ENCODE measurements at places on chromosomes 12 and 14.
A peak's percentile ranks its signal among the peaks of the same experiment; 100 is the strongest.

GRCh38 chr14:97315790-97316189 is 518.6 kb downstream of the VRK1 start:
- DNase-seq = no peak

- DNase-seq = peak; percentile 60
Measured at GRCh38 chr14:54686219-54686870, 119.4 kb downstream of the SAMD4A start.

DNA sequence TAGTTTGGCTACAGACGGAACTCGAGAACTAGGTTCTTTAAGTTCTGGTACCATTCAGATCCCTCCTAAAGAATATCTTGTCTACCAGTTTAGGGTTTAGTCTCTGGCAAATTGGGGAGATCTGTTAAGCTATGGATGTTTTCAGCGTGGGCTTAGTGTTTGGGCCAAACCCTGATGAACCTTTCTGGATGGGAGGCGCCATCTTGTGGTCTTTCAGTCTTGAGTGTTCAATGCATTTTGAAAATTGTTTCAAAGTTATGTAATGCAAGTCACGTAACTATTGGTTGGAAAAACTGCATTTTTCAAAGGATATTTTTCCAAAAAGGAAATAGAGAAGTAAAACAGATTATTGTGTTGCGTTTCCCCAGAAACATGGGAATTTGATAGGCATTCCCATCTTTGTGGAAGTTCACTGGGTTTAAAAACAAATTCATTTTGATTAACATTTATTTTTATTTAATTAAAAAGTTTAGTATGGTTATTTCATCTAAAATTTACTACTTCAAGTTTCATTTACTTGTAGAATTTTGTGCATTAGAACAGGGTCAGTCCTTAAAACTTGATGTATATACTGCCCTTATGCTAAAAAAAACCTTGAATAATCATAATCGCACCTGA is 169.0 kb downstream of the PRIMA1 start:
- DNase-seq = peak; percentile 9

DNA sequence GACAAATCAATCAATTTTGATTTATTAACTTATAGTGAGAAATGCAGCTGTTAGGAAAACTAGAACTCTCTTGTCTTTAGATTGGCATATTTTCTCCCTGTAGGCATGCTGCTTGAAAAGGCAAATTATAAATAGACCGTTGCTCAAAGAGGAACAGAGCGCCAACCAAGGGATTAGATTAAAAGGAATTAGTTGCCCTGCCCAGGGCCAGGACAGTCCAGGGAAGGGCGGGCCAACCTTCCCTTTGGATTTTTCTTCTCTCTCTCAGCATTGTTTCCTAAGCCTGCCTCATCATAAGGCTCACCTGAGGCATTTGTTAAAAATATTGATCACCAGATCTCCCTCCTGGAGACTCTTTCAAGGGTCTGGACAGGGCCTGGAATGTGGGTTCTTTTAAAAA is 8.6 kb downstream of the CIPC start:
- DNase-seq = no peak

DNA sequence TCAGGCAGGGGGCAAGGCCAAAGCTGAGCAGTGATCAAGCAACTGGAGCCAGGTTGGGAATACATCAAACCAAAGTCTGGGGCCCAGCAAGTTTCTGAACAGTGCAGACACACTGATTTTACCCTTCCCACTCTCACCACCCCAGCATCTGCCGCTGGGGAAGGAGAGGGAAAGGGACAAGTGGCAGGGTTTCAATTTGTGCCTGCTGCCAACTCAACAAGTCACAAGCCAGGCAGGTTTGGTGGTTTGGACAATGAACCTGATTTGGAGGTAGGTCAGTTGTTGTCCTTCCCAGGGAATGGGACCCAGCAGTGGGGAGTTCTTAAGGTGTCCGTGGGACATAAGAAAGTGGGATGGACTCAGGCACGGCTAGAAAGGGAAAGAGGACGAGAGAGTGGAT is 151.9 kb upstream of the NOS1 start:
- no peak for DNase-seq

GRCh38 chr14:77584809-77585208 is 31.6 kb downstream of the SPTLC2 start:
- no peak for DNase-seq

DNA sequence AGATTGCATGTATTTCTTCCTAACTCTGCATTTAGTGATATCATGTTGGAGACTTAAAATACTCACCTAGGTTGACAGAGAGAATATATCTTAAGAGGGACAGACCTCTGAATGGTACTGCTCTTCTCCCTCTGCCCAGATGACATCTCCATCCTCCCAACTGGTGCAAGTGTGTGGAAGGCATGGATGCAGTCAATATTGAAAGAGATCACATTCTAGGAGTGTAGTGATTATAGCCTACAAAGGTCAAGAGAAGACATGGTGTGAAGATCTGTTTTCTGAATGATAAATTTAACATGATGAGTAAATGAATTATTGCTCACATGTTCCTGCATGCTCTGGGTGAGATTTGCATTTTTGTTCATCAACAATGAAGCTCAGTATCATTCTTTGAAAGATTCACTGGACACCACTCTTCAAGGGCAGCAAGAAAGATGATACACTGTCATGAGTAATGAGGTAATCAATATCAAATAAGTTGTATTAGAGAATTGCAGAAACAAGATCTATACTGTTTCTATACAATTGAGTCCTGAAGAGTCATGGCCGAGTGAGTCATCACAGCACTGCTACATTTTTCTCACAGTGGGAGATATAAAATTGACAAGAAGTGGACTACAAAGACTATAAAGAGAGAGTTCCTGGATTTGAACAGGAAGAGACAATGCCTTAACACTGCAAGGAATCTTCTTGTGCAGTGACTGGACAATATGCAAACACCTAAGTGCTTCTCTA is 183.3 kb upstream of the KRR1 start:
- DNase-seq = no peak

GRCh38 chr14:99554184-99554583 is 49.8 kb downstream of the CCDC85C start:
- DNase-seq = no peak

DNA sequence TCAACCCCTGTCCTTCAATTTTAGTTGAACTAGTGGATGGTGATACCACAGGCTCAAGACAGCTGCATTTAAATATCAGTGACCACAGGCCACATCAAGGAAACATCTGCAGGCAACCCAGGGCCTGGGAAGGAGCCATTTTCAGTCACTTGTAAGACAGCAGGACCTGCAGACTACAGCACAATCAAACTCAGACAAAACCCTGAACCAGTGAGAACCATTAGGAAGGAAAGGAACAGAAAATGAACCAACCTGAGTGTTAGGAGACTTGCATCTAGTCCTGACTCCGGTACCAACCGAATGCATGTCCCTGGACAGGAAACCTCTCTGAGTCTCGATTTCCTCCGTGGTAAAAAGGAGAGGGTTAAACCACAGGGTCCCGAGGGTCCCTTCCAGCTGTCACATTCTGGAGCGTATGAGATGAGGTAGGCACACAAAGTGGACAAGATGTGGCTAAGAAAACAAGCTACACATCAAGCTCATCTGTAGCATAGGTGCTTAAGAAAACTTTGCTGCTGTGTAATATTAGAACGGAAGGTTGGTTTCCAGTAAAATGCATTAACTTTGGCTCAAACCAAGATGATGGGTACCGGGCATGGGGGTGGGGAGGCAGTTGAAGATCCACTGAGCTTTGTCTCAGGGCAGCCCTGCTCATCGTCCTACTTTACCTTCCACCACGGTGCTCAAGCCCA is 1.6 kb upstream of the CDKN1B start:
- no peak for DNase-seq

GRCh38 chr14:22202313-22202712 is 386.7 kb downstream of the DAD1 start:
- no peak for DNase-seq

GRCh38 chr14:89013098-89013504 is 188.7 kb downstream of the TTC8 start:
- DNase-seq = no peak

DNA sequence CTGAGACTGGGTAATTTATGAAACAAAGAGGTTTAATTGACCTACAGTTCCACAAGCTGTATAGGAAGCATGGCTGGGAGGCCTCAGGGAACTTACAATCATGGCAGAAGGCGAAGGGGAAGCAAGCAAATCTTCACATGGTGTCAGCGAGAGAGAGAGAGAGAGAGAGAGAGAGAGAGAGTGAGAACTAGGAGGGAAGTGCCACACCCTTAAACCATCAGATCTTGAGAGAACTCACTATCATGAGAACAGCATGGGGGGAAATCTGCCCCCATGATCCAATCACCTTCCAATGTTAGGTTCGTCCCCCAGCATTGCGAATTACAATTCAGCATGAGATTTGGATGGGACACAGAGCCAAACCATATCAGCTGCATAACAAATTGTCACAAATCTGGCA is 96.7 kb downstream of the CHST11 start:
- DNase-seq = no peak

All from non-pigmented ciliary epithelial cell (primary cell).